ENCODE measurements at places on chromosomes 6 and 20.

DNA sequence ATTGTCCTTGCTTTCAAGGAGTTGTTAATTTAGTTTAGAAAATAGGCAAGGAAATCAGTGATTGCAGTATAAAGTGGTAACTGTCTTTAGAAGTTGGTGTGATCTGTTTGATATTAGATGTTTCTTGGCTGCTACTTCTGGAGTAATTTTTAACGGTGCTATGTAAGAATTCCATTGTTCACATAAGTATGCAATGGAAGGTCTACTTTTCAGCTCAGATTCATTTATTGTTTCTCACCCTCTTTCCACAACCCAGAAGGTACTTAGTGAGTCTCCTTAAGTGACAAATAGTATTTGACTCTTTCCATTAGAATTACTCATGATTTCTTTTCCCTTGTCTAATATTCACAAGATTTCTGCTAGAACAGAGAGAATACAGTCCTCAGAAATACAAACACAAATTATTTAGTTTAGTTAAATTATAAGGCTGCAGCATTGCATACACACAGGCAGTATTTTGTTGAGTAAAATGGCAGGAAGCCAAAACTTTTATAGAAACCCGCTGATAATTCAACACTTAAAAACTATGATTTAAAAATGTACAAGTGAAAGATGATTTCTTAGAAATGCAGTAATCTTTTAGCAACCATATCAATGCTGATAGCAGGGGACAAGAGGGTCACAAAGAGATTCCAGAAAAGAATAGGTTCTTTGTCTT, 554.3 kb downstream of the CD109 start:
- DNase-seq: no peak

DNA sequence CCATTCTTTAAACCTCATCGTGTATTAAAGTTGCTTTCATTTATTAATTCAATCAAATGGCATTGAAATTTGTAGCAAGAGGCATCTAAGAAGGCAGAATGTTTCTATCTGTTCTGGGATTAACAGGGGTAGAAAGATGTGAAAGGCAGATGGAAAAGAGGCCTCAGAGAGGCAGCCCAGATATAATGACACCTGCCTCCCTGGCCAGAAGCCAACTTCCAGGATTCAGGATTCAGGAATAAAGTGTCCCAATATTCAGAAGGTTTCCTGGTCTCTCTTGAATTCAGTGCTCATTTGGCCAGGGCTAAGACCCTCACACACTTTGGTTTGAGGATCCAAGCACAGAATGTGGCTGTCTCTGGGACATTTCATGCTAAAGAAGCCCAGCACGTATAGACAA, 39.9 kb downstream of the HLA-B start:
- DNase-seq: no peak

- no peak for DNase-seq
These were observed 43.5 kb downstream of the CDS2 start for GRCh38 chr20:5170341-5170740.

- no peak for DNase-seq
These were observed 31.9 kb downstream of the CHMP4B start for GRCh38 chr20:33843050-33843449.

DNA sequence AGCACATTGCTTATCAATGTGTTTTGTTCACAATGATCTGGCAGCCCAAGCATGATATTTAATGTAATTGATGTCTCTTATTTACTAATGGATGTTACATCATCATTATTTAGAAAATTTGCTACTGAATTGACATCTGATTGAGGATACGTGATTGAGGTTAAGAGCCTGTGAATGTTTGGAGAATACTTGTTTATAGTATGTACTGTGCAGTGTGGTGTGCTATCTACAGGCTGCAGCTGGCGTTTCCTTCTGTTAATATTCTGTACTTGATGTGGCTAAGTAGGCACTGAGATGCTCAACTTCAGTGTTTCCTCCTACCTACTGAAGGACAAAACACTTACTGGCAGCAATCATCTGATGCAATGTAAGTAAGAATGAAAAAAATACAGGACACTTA, 709.6 kb upstream of the FLRT3 start:
- no peak for DNase-seq

DNA sequence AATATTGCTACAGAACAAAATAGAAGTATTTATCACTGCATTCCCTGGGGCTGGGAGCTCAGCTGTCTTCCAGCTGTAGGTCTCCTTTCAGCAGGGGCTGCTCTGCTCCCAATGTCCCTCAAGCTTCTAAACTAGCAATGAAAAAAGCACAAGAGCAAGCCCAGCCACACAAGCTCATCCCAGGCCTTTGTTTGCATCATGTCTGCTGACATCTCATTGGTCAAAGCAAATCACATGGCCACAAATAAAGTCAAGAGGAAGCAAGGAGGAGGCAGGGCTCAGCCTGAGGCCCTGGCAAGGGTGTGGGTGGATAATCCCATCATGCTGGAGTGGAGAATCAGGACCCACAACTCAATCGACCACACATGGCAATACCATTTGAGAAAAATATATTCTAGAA, 2.2 kb upstream of the BFSP1 start:
- no peak for DNase-seq

DNA sequence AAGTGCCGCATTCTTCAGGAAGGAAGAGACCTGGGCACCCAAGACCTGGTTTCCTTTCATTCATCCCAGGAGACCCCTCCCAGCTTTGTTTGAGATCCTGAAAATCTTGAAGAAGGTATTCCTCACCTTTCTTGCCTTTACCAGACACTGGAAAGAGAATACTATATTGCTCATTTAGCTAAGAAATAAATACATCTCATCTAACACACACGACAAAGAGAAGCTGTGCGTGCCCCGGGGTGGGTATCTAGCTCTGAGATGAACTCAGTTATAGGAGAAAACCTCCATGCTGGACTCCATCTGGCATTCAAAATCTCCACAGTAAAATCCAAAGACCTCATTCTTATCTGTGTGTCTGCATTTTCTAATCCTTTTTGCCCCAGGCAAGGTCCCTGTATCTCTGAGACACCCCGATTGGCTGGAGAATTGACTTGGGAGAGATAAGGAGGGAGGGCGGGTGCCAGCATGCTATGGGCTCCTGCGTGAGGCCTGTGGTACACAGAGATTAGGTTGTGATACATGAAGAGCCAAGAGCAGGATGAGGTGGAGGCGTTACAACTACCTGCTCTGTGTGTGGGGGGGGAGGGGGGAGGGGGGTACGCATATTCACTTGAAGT, 4.8 kb downstream of the MUC21 start:
- no peak for DNase-seq

- DNase-seq: no peak
These were observed 514.0 kb upstream of the BTBD3 start for GRCh38 chr20:11403711-11404110.

DNA sequence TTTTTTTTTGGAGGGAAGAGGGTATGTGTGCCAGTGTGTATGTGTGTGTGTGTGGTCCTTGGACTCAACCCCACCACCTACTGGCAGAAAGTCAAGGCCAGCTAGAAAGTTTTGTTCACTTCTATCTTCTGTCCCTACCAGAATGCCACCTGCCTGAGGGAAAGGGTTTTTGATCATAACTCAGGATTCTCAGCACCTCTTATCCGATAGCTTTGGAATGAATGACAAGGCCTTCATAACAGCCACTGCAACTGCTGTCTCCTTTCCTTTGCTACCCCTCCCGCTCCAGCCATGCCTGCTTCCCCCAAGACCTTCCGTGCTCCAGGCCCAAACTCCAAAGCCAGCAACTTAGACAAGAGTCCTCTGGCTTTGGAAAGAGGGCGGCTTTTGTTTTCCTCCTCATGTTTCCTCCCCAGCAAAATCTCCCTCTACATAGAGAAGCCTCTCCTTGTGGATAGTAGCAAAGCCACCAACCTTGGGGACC, 18.7 kb downstream of the BTN3A1 start:
- DNase-seq: peak; percentile 46

DNA sequence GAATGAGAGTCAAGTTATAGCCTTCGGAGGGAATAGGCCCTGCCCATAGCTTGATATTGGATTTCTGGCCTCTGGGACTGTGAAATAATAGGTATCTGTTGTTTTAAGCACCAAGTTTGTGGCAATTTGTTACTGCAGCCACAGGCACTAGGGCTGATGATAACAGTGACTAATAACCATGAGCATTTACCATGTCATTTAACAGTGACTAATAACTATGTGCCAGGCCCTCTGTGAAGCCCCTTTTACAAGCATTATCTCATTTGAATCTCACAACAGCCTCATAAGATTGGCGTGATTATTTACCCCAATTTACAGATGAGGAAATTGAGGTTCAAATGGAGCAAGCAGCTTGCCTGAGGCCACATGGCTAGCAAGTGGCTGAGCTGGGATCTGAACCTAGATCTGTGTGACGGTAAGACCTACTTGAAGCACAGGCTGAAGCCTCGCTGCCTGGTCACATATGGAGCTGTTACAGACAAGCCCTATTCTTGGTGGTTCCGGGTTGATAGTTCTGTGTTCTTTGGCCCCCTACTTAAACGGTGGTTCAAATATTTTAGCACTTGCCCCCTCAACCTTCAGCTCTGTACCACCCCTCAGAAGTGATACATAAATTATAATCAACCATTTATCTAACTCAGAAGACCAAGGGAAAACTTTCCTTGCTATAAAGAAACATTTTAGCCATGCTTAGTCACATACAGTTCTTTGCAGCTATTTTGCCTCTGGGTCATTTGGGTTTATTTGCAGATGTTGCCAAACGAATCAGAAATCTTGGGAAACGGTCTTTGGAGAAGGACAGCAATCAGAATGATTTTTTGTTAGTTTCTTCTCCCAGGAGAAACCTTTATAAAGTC, 98.3 kb downstream of the ELOVL5 start:
- DNase-seq: no peak

DNA sequence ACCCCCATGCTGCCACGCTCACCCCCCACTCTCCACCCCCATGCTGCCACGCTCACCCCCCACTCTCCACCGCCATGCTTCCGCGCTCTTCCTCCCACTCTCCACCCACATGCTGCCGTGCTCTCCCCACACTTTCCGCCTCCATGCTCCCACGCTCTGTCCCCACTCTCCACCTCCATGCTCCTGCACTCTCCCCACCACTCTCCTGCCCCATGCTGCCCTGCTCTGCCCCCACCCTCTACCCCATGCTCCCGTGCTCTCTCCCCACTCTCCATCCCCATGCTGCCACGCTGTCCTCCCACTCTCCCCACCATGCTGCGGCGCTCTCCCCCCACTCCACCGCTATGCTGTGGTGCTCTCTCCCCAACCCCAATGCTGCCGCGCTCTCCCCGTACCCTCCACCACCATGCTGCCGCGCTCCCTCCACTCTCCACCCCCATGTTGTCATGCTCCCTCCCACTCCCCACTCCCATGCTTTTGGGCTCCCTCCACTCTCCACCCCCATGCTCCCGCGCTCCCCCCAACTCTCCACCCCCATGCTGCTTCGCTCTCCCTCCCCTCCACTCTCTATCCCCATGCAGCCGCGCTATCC, 46.0 kb upstream of the PDE10A start:
- no peak for DNase-seq

- no peak for DNase-seq
These were observed 57.7 kb upstream of the CD83 start for GRCh38 chr6:14059791-14060436.

DNA sequence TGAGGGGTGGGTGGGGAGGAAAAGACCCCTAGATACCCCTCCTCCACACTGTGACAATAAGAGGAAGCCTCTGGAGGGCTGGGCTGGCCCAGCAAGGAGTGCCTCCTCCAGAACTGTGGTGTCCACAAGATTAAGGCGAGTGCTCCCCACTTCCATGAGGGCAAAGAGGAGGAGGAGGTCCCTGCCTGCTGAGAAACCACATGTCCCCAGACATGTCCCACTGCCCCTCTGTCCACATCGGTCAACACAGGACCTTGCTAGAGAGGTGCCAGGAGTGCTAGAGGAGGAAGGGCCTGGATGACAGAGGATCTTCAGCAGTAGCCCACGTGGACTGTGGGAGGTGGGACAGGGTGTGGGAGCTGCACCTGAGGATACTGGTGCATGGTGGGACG, 3.1 kb downstream of the RAET1G start:
- no peak for DNase-seq

DNA sequence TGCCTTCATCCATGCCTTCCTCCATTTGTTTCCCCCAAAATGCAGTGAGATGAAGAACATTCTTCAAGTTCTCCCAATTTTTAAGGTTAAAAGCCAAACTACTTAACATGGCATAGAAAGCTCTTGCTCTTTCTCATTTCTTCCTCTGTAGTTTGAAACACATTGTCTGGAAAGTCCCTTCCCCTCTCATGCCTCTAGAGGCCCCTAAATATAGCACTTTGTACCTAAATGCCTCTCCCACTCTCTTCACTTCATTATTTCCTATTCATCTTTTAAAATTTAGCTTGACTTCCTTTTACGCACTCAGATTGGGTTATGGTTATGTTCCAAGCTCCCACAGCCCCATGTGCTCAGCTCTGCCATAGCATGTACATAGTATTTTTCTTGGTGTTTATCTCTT, 389.3 kb downstream of the HDGFL1 start:
- DNase-seq: no peak

DNA sequence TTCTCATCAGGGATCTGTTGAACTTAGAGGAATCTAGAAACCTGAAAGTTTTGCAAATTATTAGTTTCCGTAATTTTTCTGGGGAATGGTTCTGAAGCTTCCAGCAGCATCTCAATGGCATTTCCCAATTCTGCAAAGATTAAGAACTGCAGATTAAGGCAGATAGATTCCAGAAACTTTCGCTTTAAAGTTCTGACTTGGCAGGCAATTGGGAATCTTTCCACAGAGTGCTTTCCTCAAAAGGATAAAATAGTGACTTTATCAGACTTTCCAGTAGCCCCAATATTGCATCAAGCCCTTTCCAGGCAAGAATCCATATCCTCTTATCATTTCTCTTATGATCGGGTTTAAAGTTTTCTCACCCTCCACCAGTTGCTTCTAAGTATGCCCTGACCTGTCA, 261.1 kb downstream of the FNDC1 start:
- DNase-seq: no peak

- DNase-seq: no peak
These were observed 187.7 kb downstream of the ASCC3 start for GRCh38 chr6:100693249-100693927.

DNA sequence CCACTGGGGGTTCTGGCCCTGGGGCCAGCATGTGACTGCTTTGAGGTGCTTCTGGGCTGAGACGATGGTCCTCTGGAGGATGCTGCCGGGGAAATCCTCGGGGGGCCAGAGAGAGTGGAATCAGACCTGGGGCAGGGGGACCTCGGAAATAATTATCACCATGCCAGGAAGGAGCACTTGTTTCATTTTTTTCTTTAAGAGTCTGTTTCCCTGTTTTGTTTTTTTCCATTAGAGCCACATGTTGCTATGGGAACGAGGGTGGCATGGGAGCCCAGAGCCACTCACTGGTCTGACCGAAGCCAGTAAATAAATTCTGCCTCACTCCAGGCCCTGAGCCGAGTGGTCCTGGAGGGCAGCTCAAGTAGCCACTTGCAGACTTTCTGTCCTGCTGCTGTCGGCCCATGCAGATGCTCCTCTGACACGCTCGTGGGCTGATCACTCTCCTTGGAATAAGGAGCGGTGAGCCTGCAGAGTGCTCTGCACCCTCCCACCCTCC, 365.1 kb downstream of the ZFAND3 start:
- DNase-seq: no peak

All from CD4-positive, alpha-beta T cell treated with Interleukin-1 beta for 1 hour (primary cell).